ENCODE measurements at places on chromosomes 6 and 20. TPM values are rescaled to one million over a fixed set of nuclear protein-coding genes. Genes with fewer than 3 reads are reported as not detected.

HECA gene
- total RNA-seq, result 8.6 TPM

SCAND1 gene
- 125 TPM for total RNA-seq

WASF1 gene
- 14.9 TPM for total RNA-seq

GRCh38 chr6:26158581-26159356 lies 71.5 kb downstream of the HFE start:
- peak; percentile 45 for DNase-seq

MROH8 gene
- total RNA-seq, result 4.0 TPM

- peak; percentile 71 for DNase-seq
These were observed 1.5 kb downstream of the VNN1 start for GRCh38 chr6:132712366-132712765.

ADTRP gene
- 0.64 TPM for total RNA-seq

SAMD5 gene
- total RNA-seq, result 4.0 TPM

GRCh38 chr6:14804001-14804784 lies 441.7 kb upstream of the JARID2 start:
- DNase-seq, result peak; percentile 9

COL21A1 gene
- total RNA-seq, result 12.9 TPM

- peak; percentile 84 for DNase-seq
These were observed at the start of gene TBC1D20 for GRCh38 chr20:462199-462991. TSS of gene TBC1D20 (minus strand) at chr20:462533. CDS start at chr20:462405, 128 bp downstream.

GRCh38 chr6:162306616-162307015 lies 420.9 kb downstream of the PRKN start:
- DNase-seq, result no peak

SIRPB2 gene
- total RNA-seq, result not detected

GRCh38 chr6:138263963-138264362 lies 45.7 kb upstream of the PBOV1 start:
- DNase-seq, result no peak

GRCh38 chr6:169783401-169783800 lies 32.0 kb downstream of the ERMARD start:
- no peak for DNase-seq

DNA sequence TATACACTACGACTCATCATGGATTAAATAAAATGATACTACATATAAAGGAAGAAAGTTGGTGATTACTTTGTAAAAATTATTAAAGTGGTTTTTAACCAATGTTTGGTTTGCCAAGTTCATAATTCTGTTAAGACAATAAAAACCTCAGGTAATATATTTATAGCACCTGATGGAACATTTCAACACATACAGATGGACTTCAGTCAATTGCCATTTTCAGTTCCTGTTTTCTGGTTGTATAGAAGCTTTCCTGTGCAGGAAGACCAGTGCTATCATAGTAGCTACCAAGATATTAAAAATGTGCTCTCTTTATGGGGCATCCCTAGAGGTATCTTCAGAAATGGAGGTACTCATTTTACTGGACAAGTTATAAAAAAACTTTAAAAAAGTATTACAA lies 1686.4 kb downstream of the GRIK2 start:
- DNase-seq, result no peak

- DNase-seq, result no peak
These were observed 8.5 kb downstream of the CD164 start for GRCh38 chr6:109373762-109374161.

MED20 gene
- total RNA-seq, result 26.2 TPM

- peak; percentile 27 for DNase-seq
These were observed 265.6 kb upstream of the JAG1 start for GRCh38 chr20:10939331-10939941.

GMNN gene
- total RNA-seq, result 60.5 TPM

GRCh38 chr6:70813885-70814284 lies 143.0 kb downstream of the B3GAT2 start:
- no peak for DNase-seq

DNA sequence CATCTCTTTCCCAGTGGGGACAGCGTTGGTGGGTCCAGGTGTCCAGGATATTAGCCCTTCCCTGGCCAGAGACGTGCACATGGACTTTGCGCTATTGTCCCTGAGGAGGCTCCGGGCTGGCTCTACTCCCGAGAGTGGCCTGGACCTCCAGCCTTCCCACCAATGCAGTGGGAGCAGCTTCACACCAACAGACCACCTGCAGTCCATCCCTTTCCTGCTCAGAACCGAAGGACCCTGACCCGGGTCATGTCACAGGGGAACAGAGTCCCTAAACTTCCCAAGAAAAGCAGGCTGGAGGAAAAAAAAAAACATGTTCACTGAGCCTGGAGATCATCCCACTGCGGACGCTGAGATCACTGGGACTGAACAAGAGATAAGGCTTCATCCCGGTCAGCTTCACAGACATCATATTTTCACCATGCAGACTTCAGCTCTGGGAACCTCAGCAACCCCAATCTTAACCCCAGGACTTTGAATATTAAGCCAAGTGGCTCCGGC lies 18.3 kb downstream of the ZMYND8 start:
- DNase-seq, result no peak

- DNase-seq, result no peak
These were observed 40.1 kb downstream of the TRAF3IP2 start for GRCh38 chr6:111565326-111566221.

DNA sequence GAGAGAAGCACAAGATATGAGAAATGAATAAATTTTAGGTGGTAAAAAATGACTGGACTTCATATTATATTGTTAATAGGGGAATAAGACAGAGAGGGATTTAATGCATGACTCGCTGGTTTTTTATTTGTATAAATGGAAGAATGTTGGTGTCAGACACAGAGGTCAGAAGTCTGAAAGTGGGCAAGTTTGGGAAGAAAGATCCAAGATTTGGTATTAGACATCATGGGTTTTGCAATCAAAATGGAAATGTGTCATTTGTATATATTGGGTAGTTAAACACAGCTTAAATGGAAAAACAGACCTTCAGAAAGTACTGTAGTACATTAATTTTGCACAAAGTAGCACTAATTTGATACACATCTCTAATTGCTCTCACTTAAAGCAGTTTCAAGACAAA lies 96.2 kb downstream of the EYA4 start:
- DNase-seq, result peak; percentile 73

- DNase-seq, result no peak
These were observed 101.4 kb upstream of the AGPAT4 start for GRCh38 chr6:161374971-161375873.

DNA sequence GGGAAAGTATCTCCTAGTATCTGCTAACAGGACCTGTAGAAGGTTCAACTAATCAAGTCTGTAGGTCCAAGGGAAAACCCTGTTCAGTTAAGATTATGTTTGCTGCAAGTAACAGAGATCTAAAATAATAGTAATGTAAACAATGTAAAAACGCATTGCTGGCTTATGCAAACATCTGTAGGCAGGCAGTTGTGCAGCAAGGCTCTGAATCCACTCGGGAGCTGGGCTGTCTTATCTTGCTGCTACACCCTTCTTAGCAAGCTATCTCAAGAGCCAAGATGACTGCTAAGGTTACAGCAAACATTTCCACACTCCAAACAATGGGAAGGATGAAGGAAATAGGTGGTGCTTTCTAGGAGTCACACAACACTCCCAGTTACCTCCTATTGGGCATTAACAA lies 397.3 kb upstream of the NRSN1 start:
- DNase-seq, result no peak

- no peak for DNase-seq
These were observed 154.0 kb downstream of the PRL start for GRCh38 chr6:22142856-22143255.

GRCh38 chr20:61659994-61660346 lies 405.7 kb downstream of the TAF4 start:
- DNase-seq, result no peak

KCNK16 gene
- total RNA-seq, result not detected

- peak; percentile 54 for DNase-seq
These were observed at the start of gene KCNB1 for GRCh38 chr20:49482621-49483017. TSS of gene KCNB1 (minus strand) at chr20:49482668. CDS start at chr20:49482480, 188 bp downstream.

DNA sequence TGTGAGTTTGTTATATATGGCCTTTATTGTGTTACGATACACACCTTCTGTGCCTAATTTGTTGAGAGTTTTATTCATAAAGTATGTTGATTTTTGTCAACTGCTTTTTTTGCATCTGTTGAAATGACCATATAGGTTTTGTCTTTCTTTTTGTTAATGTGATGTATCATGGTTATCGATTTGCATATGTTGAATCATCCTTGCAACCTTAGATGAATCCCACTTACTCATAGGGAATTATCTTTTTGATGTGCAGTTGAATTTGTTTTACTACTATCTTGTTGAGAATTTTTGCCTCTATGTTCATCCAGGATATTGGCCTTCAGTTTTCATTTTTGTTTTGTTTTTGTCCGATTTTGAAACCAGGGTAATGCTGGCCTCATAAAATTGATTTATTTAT lies 45.7 kb upstream of the TPD52L1 start:
- peak; percentile 52 for DNase-seq

DNA sequence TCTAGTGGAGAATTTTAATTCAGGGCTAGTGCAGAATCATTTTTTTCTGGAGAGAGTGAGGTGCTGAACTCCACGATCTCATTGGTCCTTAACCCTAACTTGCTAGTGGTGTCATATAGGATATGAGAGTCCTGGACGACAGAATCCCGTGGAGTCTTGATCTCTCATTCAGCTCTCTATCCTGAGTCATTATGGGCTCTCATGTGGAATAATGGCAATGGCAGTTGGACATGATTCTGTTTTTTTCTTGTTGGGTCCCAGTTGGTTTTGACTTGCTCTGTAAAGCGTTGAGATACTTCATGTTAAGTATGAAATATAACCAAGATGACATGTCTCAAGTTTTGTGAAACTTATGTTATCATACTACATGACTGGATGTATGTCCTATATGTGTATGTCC lies 6.3 kb upstream of the RNF144B start:
- DNase-seq, result no peak

GRCh38 chr20:10022625-10023024 lies 12.2 kb upstream of the ANKEF1 start:
- no peak for DNase-seq

RFX6 gene
- total RNA-seq, result not detected

GRCh38 chr20:62811720-62812119 lies 5.1 kb upstream of the COL9A3 start:
- DNase-seq, result no peak

DNA sequence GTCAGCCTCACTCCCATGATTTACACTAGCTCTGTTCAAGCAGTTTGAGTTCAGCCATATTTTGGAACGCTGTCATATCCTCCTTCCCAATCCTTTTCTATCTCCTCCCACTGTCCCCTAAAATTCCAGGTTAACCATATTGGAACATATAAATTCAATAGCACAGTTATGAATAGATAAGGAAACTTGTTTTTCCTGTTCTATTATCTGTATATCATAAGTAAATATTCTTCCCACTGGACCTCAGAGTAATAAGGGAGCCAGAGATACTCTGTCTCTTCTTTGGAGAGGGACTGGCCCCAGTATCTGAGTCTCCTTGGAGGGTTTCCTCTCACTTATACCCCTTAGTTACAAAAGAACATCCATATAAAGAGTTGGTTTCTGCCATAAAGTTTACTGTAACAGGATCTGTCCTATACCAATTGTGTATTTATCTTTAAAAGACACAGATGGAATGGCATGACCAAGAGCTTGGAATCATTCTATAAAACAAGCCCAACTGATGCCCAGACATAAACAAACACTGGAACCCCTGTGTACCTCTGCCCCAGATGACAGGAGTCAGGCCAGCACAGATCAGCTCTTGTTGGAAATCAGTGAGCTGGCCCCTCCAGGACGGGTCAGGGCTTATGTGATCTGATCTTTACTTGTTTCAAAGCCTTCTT lies 67.1 kb downstream of the EPB41L2 start:
- no peak for DNase-seq

TP53INP2 gene
- total RNA-seq, result 2.2 TPM

ADAM33 gene
- 0.13 TPM for total RNA-seq

HLA-DOB gene
- total RNA-seq, result not detected

GRM1 gene
- under 0.01 TPM for total RNA-seq

DNA sequence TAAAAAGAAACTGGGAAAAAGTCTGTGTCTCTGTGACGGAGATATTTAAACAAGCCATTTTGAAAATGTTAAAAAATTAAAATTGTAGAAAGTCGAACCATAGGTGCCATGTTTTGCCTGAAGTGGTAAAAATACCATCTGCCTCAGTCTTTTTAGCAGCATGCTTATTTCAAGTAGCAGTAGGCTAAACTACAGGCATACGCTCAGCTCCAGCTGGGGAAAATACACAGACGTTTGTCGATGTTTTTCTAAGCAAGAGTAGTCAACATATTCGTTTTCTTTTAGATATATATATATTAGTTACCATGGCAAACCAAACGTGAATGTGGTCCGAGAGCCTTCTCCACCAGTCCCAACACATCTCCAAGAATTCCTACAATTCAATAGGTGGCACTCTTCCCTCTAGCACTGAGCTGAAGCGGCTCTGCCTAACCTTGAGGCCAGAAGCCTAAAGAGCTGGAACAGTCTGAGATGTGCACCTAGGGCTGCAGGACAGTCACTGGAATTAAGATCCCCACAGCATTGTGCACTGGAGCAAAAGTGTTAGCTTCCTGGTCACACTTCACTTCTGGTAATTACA lies 70.2 kb upstream of the BEND3 start:
- DNase-seq, result peak; percentile 3

SNAP25 gene
- total RNA-seq, result 0.58 TPM

GRCh38 chr20:47496118-47496517 lies 5.6 kb upstream of the NCOA3 start:
- DNase-seq, result no peak

DNA sequence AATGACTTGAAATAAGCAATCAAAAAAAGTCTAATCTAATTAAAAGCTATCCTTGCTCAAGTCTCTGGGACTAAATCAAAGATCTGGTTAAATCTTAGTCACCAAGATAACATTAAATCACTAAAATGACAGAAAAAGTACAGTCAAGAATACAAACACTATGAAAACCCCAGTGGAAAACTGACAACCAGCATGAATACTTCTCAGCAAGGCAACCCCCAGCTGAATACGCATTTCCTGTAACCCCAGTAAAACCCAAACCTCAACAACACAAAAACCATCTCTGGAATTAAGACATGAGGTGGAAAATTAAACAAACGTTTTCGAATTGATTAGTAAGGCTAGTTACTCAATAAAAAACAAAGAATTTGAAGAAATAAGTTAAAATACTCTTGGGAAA lies 23.7 kb upstream of the ZC3H12D start:
- no peak for DNase-seq

- DNase-seq, result no peak
These were observed 80.5 kb downstream of the DNAAF9 start for GRCh38 chr20:3326779-3327521.

ZSCAN23 gene
- total RNA-seq, result 1.9 TPM

PACRG gene
- total RNA-seq, result not detected

DNA sequence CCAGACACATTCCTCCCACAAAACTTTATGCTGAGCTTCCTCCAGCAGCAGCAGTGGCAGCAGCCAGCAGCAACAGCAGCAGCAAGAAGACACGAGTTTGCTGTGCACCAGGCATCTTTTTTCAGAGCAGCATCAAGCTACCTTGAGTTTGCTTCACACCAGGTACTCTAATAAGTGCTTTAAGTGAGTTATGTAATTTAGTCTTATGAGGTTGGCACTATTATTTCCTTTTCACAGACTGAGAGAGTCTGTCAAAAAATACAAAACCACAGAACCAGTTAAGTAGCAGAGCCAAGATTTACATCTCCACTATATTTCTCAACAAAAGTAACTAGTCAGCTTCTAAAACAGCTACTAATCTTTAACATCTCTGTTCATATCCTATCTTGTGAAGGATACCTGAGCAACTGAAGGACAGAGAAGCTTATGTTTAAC lies 23.7 kb downstream of the RANBP9 start:
- DNase-seq, result no peak

Measured in LHCN-M2 (cell line).